Activated CD4-positive, alpha-beta T cell treated with anti-CD3 and anti-CD28 coated beads, Interleukin-2, amount 50 U/mL, for 16 hours (primary cell): ENCODE measurements at places on chromosomes 4 and X.

GRCh38 chr4:55611358-55612059 lies 19.5 kb upstream of the PDCL2 start:
- DNase-seq, result no peak

DNA sequence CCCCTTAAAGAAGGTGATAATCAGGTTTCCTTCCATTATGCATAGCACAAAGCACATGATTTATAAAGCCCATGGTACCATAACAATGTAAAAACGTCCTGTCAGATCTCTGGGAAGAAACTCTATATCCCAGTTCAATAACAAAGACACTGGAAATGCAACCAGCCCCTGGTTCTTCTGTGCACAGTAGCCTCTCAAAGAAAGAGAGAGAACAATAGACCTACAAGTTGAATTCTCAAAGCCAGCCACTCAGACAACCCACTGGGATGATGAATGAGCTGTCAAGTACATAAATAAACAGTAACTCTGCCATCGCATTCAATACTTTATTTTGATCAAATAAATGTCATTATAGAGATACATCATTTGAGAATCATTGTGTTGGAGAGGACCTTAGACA lies 400.1 kb upstream of the CPEB2 start:
- no peak for DNase-seq

GRCh38 chr4:2768124-2768523 lies 12.0 kb upstream of the TNIP2 start:
- no peak for DNase-seq

- DNase-seq, result no peak
Measured at GRCh38 chrX:38868941-38869401, 67.7 kb downstream of the MID1IP1 start.

- no peak for DNase-seq
Measured at GRCh38 chr4:126742048-126742447, 890.7 kb upstream of the INTU start.

DNA sequence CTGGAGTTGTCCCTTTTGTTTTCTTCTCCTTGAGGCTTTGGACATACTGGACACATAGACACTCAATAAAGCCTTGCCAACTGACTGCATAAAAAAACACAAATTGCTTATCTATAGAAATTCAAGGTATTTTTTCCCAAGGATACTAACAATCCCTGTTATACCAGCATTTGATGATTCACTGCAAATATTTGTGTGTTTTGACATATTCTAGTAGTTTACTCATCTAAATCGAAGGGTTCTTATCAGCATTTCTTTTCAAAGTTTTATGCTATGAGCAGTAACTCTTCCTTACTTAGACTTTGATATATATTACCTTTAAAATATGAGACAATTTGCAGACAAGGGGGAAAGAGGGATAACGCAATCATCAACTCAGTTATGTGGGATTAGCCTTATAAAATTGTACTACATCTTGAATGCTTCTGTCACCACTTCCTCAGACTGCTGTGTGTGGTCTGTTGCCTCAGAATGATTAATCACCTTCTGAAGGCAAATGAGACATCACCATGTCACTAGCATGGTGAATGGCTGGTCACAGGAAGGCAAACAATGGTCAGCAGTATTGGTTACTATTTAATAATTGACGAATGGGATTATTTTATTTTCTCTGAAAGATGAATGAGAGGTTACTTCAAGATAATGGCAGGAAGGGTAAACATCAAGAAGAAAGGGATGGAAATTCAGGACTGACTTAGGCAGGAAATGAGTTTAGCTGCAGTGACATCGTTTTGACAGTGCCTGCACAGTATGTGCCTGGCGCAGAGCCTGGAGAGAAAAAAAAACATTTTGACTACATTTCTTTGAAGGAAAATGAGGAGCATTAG lies 544.3 kb upstream of the CNKSR2 start:
- no peak for DNase-seq
